ENCODE measurements at places on chromosomes 11 and 22.

DNA sequence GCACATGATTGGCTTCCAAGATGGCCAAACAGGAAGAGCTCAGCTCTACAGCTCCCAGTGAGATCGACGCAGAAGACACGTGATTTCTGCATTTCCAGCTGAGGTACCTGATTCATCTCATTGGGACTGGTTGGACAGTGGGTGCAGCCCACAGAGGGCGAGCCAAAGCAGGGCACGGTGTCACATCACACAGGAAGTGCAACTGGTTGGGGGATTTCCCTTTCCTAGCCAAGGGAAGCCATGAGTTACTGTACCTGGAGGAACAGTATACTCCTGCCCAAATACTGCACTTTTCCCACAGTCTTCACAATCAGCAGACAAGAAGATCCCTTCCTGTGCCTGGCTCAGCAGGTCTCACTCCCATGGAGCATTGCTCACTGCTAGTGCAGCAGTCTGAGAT, 131.2 kb downstream of the DLG2 start:
- DNase-seq, result no peak

- DNase-seq, result peak; percentile 82
Measured at GRCh38 chr11:130448416-130449309, at the start of gene ADAMTS15. ADAMTS15 (plus strand) TSS chr11:130448645; CDS start chr11:130448974, 329 bp downstream.

DNA sequence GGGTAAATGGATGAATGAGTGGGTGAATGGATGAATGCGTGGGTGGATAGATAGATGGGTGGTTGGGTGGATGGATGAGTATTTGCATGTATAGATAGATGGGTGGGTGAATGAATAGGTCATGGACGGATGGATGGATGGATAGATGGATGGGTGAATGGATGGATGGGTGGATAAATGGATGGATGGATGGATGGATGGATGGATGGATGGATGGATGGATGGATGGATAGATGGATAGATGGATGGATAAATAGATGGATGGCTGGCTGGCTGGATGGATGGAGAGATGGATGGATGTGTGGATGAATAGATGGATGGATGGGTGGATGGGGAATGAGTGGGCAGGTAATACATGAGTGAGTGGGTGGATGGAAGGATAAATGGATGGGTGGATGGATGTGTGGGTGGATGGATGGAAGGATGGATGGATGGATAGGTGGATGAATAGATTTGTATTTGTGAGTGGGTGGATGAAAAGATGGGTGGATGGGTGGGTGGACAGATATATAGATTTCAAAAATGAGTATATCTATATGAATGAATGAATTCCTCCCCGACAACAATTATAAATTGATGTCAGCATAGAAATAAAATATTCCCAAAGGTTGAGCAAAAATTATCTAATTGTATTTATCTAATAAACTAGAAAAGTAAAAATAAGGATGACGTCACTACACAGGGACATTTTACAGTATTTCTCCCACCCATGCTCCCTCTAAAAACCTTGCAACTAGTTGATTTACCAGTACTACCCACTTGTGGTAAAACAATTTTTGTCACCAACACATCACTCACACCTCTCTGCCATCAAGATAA, 563 bp upstream of the CRTAM start:
- DNase-seq, result no peak

DNA sequence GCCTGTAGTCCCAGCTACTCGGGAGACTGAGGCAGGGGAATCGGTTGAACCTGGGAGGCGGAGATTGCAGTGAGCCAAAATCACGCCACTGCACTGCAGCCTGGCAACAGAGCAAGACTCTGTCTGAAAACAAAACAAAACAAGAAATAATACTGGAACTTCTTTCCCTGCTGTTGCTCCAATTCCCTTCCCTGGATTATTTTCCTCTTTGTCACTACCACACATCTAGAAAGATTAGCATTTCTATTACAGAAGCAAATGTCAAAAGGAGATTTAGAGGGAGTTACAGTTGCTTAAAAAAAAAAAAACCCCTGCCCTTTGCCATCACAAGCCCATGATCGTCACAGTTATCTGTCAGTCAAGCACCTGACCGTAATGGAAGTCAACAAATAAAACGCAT, 17.7 kb upstream of the SCGB1D1 start:
- no peak for DNase-seq

GRCh38 chr11:66311470-66311964, 5.3 kb downstream of the CD248 start:
- DNase-seq, result no peak

GRCh38 chr11:65642014-65642671, 4.2 kb downstream of the SIPA1 start:
- DNase-seq, result no peak

- no peak for DNase-seq
Measured at GRCh38 chr11:121503051-121503450, 50.3 kb upstream of the SORL1-AS1 start.

GRCh38 chr11:77993902-77994301, 566 bp downstream of the INTS4 start:
- no peak for DNase-seq

GRCh38 chr11:121282886-121283502, 9.6 kb upstream of the SC5D start:
- DNase-seq, result no peak
